ENCODE measurements at places on chromosomes 2 and 18. TPM values are rescaled to one million over a fixed set of nuclear protein-coding genes. Genes with fewer than 3 reads are reported as not detected.

Gene CYP27A1
- 63.1 TPM for total RNA-seq

DNA sequence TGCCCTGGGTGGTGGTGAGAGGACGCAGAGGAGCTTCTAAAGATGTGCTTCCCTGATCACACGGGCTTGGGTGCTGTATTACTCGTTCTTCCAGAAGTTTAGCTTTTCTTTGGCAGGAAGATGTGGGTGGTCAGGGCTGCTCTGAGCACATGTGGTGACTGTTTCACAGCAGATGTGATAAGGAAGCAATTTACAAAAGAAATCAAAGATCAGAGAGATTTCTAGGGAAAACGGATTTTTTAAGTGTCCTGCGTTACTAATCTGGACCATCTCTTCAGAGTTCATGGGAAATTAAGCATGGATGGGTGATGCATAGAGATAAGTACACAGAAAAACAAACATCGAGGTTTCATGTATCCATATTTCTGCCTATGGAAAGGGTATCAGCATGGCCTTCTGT is 99.4 kb downstream of the WDSUB1 start:
- H3K36me3 ChIP-seq: peaks cover 29% of the 10 kb centered on the region
- H3K4me3 ChIP-seq: no peak overlapping the region
- no peak overlapping the region for H3K27ac ChIP-seq

DNA sequence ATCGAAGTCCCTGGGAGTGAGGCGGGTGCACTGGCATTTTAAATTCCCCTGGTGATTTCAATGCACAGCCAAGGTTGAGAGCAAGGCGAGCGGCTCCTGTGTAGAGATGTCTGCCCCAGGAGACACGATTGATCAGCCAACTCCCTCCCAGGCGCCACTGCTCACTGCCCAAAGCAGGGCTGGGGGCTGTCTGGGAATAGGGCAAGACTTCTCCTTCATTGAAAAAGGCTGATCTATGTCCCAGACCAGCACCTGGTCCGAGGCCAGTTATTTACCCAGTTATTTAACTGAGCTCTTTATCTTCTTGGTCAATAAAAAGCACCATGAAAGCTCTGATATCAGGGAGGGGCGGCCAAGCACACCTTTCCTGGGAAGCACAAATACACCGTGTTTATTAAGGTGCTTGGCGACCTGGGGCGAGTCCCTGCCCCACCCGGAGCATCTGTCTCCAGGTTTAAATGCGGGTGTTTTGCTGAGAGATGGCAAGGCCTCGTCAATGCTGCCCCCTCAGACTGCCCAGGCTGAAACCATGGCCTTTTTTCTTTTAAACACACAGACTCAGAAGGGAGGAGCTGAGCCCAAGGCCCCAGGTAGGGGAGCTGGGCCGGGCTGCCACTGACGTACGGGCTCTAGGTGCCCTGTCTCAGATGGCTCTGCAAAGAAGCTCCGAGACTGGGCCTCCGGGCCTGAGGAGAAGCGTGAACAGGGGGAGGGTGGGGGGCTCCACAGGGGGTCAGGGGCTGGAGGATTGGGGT is 73.9 kb upstream of the HPCAL1 start:
- H3K27me3 ChIP-seq: no peaks in the 10 kb centered on the region
- no peaks in the 10 kb centered on the region for H3K4me1 ChIP-seq
- H3K36me3 ChIP-seq: no peaks in the 10 kb centered on the region

DNA sequence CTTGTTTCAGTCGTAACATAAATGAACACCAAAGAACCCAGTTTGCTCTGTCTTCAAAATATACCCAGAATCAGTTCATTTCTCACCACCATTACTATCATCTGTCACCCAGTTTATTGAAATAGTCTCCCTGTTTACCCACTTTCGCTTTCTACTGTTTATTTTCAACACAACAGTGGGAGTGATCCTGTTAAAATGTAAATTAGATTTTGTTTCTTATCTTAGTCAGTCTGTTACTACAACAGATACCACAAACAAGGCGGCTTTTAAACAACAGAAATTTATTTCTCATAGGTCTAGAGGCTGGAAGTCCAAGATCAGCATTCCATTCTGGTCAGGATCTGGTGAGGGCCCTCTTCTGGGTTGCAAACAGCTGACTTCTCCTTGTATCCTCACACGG is 74.8 kb downstream of the ARHGAP15 start:
- no peak for DNase-seq
- no peak overlapping the region for H3K27ac ChIP-seq
- no peaks in the 10 kb centered on the region for H3K27me3 ChIP-seq
- no peaks in the 10 kb centered on the region for H3K36me3 ChIP-seq

Gene TRIM43
- not detected for total RNA-seq

Gene PCGF1
- 7.8 TPM for total RNA-seq

Gene GREB1
- total RNA-seq: 32.6 TPM

Gene SNTG2
- total RNA-seq: 0.66 TPM

Gene CRYBA2
- total RNA-seq: not detected

- peak overlapping the region; percentile 99 for H3K27ac ChIP-seq
- peak overlapping the region; percentile 94 for H3K4me3 ChIP-seq
- DNase-seq: peak; percentile 69
- H3K27me3 ChIP-seq: no peaks in the 10 kb centered on the region
Measured at GRCh38 chr2:66433945-66434678, 813 bp upstream of the MEIS1 start.

- H3K27ac ChIP-seq: no peak overlapping the region
- no peak overlapping the region for H3K4me3 ChIP-seq
- DNase-seq: no peak
- H3K4me1 ChIP-seq: no peaks in the 10 kb centered on the region
- H3K36me3 ChIP-seq: no peaks in the 10 kb centered on the region
Measured at GRCh38 chr2:3125001-3125760, 252.4 kb downstream of the EIPR1 start.

- H3K27me3 ChIP-seq: no peaks in the 10 kb centered on the region
- H3K4me1 ChIP-seq: no peaks in the 10 kb centered on the region
- no peak within 1 kb of the TSS for H3K27ac ChIP-seq
- no peak for DNase-seq
Measured at GRCh38 chr2:233307565-233307964, at the start of gene SAG. SAG (plus strand) TSS chr2:233307816; CDS start chr2:233309190, 1,374 bp downstream.

Gene DCDC2C
- total RNA-seq: not detected

DNA sequence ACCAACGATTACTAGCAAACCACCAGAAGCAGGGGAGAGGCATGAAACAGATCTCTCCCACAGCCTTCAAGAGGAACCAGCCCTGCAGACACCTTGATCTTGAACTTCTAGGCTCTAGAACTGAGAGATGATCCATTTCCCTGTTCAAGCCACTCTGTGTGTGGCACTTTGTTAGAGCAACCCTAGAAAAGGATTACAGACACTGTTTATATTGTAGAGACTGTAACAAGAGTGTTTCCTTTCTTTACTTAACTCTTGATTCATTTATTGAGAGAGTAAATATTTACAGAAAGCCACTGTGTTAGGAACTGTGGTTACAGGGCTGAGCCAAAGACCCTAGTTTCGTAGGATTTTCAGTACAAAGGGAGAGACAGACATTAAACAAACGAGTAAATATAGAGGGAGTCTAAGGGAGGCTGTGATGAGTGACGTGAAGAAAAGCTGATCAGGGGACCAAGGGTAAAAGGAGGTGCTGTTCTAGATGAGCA is 10.9 kb downstream of the CCDC68 start:
- H3K27me3 ChIP-seq: peaks cover 5% of the 10 kb centered on the region
- DNase-seq: no peak
- peaks cover 10% of the 10 kb centered on the region for H3K4me1 ChIP-seq
- H3K27ac ChIP-seq: no peak overlapping the region
- no peaks in the 10 kb centered on the region for H3K36me3 ChIP-seq
- no peak overlapping the region for H3K4me3 ChIP-seq

DNA sequence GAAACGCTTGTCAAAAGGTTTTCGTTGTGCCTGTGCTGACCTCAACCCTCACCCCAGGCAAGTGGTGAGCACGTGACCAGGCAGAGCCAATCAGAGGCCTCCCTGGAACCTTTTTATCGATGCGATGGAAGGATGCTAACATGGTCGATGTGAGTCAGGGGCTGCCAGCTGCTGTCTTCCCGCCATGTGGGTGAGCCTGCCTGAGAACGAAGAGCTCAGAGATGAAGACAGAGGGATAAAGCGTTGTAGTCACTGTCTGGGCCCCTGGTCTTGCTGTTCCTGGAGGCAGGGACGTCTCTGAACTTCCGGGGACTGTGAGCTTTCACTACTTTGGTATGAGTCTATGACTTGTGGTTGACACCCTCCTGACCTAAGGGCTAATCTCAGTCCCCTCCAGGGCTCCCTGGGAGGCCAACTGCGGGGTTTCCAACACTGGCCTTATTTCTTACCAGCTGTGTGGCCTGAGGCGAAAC is 18.6 kb downstream of the DNMT3A start:
- no peak overlapping the region for H3K4me3 ChIP-seq
- H3K27ac ChIP-seq: no peak overlapping the region
- peaks cover 33% of the 10 kb centered on the region for H3K4me1 ChIP-seq
- H3K36me3 ChIP-seq: no peaks in the 10 kb centered on the region
- peak; percentile 31 for DNase-seq

Gene SP110
- 0.35 TPM for total RNA-seq

- H3K36me3 ChIP-seq: no peaks in the 10 kb centered on the region
- no peak overlapping the region for H3K27ac ChIP-seq
- H3K4me1 ChIP-seq: no peaks in the 10 kb centered on the region
- H3K27me3 ChIP-seq: no peaks in the 10 kb centered on the region
- no peak for DNase-seq
Measured at GRCh38 chr2:92074549-92074898, 2796.7 kb upstream of the TEKT4 start.

GRCh38 chr2:149027590-149028250 is 10.8 kb upstream of the LYPD6B start:
- no peaks in the 10 kb centered on the region for H3K4me1 ChIP-seq
- no peak for DNase-seq
- no peaks in the 10 kb centered on the region for H3K27me3 ChIP-seq
- no peaks in the 10 kb centered on the region for H3K36me3 ChIP-seq

- H3K36me3 ChIP-seq: no peaks in the 10 kb centered on the region
- H3K4me3 ChIP-seq: no peak overlapping the region
- DNase-seq: no peak
- peaks cover 8% of the 10 kb centered on the region for H3K4me1 ChIP-seq
Measured at GRCh38 chr18:6327895-6328620, 86.7 kb downstream of the L3MBTL4 start.

Gene NR4A2
- total RNA-seq: 0.04 TPM

GRCh38 chr2:187271825-187272224 is 176.2 kb downstream of the CALCRL start:
- H3K4me1 ChIP-seq: no peaks in the 10 kb centered on the region
- no peaks in the 10 kb centered on the region for H3K36me3 ChIP-seq
- H3K27me3 ChIP-seq: no peaks in the 10 kb centered on the region
- no peak overlapping the region for H3K27ac ChIP-seq
- H3K4me3 ChIP-seq: no peak overlapping the region

DNA sequence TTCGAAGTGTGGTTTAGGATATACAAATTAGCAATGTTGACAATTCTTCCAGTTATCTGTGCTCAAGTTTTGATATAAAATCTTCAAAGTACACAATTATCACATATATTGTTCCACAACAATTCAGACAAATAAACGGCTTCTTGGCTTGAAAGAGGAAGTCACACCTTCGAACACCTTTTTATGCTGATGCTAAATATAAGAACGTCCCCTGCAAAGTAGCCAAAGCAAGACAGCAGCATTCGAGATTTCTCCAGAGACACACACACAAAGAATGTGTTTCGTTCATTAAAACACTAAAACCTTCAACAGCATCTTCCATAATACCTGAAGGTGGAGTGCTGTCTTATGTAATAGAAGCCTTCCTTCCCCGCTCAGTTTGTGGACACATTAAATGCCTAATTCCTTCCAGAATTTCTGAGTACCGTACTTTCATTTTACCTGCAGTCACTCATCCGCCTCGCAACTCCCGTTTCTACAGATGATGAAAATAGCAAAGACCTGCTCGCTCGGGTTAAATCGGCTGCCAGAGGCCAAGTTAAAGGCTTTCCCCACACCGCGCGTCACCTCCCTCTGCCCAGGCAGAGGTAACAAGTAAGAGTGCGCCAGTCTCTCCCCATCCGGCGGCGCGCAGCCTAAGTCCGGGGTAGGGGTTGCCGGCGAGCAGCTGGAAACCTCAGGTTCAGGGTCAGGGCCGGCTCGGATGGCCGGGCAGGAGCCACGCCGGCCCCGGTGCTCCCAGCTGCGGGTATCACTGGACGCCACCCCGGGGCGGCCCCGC is 847 bp downstream of the SERPINE2 start:
- peaks cover 9% of the 10 kb centered on the region for H3K27me3 ChIP-seq
- no peak overlapping the region for H3K27ac ChIP-seq
- no peaks in the 10 kb centered on the region for H3K36me3 ChIP-seq
- peak overlapping the region; percentile 88 for H3K4me3 ChIP-seq

Gene RND3
- 3.0 TPM for total RNA-seq

GRCh38 chr2:157830696-157831570 is 45.2 kb downstream of the ACVR1 start:
- DNase-seq: no peak
- no peak overlapping the region for H3K27ac ChIP-seq
- no peaks in the 10 kb centered on the region for H3K27me3 ChIP-seq
- H3K4me1 ChIP-seq: peaks cover 3% of the 10 kb centered on the region
- H3K36me3 ChIP-seq: no peaks in the 10 kb centered on the region

Gene SERPINB11
- total RNA-seq: not detected

Gene CLEC4F
- total RNA-seq: not detected

DNA sequence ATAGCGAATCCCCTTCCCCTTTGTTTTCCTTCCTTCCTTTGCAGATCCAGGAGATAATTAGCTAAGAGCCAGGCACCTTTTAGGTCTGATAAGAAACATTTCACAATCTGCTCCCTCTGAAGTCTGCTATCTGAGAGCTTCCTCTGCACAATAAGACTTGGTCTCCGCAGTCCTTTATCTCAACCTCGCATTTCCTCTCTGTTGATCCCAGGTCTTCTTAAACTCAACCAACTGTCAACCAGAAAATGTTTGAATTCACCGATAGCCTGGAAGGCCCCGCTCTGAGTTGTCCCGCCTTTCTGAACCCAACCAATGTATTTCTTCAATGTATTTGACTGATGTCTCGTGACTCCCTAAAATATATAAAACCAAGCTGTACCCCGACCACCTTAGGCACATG is 78.4 kb upstream of the CTDP1 start:
- no peak overlapping the region for H3K4me3 ChIP-seq
- DNase-seq: no peak
- H3K4me1 ChIP-seq: peaks cover 8% of the 10 kb centered on the region
- peak overlapping the region; percentile 43 for H3K27ac ChIP-seq
- no peaks in the 10 kb centered on the region for H3K27me3 ChIP-seq
- H3K36me3 ChIP-seq: no peaks in the 10 kb centered on the region

DNA sequence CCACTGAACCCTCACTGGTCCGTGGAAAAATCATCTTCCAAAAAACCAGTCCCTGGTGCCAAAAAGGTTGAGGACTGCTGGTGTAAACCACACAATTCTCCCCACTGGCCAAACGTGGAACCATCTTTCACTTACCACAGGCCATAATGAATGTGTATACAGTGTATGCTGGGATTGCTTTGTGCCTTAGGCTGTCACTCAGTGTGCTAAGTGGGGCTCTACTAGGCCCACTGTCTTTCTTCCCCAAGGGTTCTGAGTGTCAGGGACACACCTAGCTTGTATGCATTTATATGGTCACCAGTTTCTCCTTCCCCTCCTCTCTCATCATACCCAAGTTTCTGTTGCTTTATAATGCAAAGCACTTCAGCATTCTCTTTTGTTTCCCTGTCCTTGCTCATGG is 27.2 kb downstream of the SCYGR8 start:
- H3K27me3 ChIP-seq: no peaks in the 10 kb centered on the region
- DNase-seq: no peak
- no peak overlapping the region for H3K4me3 ChIP-seq
- H3K36me3 ChIP-seq: no peaks in the 10 kb centered on the region

All from cardiac muscle cell (in vitro differentiated cells and primary cell).